ENCODE measurements at places on chromosomes 6 and 20.

GRCh38 chr20:41110930-41111577, 26.3 kb upstream of the PLCG1 start:
- no peak for DNase-seq

- DNase-seq, result no peak
Observed at GRCh38 chr20:48277266-48277665, 492.0 kb upstream of the SULF2 start.

DNA sequence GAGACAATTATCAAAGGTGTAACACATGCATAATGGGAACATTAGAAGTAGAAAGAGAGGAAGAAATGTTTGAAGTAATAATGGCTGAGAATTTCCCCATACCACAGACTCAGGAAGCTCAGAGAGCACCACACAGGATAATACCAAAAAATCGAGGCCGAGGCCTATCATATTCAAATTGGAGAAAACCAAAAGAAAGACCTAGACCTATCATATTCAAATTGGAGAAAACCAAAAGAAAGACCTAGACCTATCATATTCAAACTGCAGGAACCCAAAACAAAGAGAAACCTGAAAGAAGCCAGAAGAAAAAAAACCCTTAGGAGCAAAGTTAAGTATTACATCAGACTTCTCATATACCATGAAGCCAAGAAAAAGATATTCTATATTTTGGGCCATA, 18.0 kb downstream of the NINL start:
- no peak for DNase-seq

GRCh38 chr6:71393981-71394432, 105.4 kb downstream of the OGFRL1 start:
- DNase-seq, result no peak

DNA sequence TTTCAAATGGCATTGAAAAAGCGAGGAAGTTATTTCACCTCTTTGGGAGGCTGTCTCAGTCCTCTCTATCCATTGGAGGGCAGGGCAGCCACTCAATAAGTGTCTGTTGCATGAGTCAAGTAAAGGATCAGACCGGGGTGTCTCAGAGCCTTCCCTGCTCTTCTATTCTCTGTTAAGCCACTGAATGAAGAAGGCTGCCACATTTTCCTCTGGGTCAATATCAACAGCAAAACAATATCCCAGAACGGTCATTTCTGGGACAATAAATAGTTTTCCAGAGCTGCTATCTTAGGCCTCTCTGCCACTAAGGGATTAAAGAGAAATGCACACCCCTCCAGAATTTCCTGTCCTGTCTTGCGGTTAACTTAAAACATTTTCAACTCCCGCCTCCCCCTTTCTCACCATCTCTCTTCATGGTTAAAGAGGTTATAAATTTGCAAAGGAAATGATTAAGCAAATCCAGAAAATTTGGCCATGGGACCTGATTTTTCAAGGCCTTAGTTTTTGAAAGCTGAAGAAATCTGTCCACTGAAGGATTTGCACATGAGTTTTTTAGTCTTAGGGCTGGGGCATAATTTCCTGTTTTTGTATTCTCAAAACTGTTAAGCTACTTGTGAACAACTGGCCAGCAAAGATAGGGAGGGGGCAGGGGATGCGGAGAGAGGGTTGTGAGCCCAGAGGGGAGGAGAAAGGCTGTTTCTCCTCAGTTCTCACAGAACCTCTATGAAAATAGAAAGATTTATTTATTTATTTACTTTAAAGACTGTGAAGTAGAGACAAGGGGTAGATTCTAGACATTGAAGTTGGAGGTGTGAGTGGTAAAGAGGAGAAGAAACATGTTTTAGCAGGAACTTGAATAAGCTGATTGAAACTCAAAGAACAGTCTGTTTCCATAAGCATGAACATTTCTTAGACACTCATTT, 135.7 kb downstream of the BCAS1 start:
- peak; percentile 40 for DNase-seq

GRCh38 chr20:53080969-53081871, 109.1 kb downstream of the TSHZ2 start:
- no peak for DNase-seq

DNA sequence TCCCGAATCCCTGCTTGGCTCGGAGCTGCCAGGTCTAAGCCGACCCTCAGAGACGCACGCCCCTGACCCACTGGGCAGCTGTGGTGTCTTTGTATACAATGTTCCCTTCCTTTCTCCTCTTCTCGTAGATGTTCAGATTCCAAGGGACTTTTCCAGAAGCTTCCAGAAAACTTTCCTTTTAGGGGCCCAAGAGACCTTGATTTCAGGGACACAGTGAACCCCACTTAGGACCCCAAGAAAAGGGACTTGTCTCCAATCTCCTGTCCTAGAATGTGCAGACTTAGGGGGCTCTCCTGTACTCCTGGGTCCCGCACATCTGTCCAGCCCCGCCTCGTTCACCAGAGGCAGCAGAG, 103.5 kb downstream of the EDN3 start:
- no peak for DNase-seq

DNA sequence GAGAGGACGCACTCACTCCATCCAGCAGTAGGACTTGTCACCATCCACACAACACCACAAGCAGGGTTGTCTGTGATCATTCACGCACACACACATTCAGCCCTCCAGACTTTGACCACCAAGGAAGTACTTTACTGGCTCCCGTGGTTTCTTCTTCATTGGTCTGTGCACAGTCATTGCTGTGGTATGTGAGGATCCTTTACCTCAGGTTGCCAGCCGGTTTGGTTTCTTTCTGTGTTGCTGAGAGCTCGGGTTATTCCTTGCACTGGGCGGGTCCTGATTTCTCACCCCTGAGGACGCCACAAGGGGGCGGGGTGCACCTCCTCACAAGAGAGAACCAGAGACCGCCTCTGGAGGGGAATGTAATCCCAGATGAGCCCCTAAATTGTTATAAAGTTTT, 11.2 kb downstream of the SLC35A1 start:
- DNase-seq, result no peak

GRCh38 chr6:169495601-169496000, 206.2 kb downstream of the WDR27 start:
- DNase-seq, result no peak

DNA sequence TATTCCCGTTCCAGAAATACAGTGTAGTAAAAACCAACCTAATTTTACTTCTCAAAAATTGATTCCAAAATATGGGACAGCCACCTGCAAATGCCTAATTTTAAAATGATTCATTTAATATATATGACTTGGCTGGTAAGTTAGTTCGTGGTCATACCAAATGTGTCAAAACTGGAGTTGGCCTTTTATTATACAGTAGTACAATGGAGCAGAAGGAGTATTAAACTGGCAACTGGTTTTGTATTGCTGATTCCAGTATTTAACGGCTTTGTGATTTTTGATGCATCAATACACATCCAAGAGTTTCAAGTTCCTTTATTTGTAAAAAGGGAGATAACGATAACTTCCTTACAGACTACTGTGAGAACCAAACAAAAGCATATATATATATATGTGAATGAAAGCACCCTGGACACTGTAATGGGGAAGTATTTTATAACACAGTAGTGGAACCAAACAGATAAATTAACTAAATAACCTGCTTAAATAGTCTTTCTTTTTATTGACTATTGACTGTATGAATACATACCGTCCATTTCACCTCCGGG, 24.8 kb downstream of the SAMHD1 start:
- DNase-seq, result no peak

- DNase-seq, result no peak
Observed at GRCh38 chr20:51759769-51760510, 8.2 kb downstream of the ATP9A start.

Data from RPMI8226 (cell line).